ENCODE measurements at places on chromosomes 16 and 17. TPM values are rescaled to one million over a fixed set of nuclear protein-coding genes. Genes with fewer than 3 reads are reported as not detected.

The CDH3 gene
- 0.51 TPM for total RNA-seq

The KCNJ18 gene
- not detected for total RNA-seq

The GAST gene
- total RNA-seq, result not detected

The AOC2 gene
- total RNA-seq, result 2.7 TPM

The CCDC182 gene
- not detected for total RNA-seq

The DNAAF8 gene
- not detected for total RNA-seq

GRCh38 chr16:73713778-73714495 is 582.7 kb upstream of the PSMD7 start:
- no peak for DNase-seq
- H3K4me3 ChIP-seq, result no peak overlapping the region
- H3K27me3 ChIP-seq, result no peaks in the 10 kb centered on the region

- H3K27ac ChIP-seq, result no peak overlapping the region
- no peak overlapping the region for H3K4me3 ChIP-seq
- no peaks in the 10 kb centered on the region for H3K36me3 ChIP-seq
- no peak for DNase-seq
- peaks cover 57% of the 10 kb centered on the region for H3K27me3 ChIP-seq
- peaks cover 8% of the 10 kb centered on the region for H3K4me1 ChIP-seq
Measured at GRCh38 chr17:38425031-38425430, 3.2 kb upstream of the ARHGAP23 start.

GRCh38 chr16:30184891-30185682 is 1.7 kb downstream of the CORO1A start:
- peak overlapping the region; percentile 100 for H3K27ac ChIP-seq
- no peaks in the 10 kb centered on the region for H3K27me3 ChIP-seq
- peaks cover 29% of the 10 kb centered on the region for H3K4me1 ChIP-seq
- H3K36me3 ChIP-seq, result peaks cover 39% of the 10 kb centered on the region
- no peak for DNase-seq

DNA sequence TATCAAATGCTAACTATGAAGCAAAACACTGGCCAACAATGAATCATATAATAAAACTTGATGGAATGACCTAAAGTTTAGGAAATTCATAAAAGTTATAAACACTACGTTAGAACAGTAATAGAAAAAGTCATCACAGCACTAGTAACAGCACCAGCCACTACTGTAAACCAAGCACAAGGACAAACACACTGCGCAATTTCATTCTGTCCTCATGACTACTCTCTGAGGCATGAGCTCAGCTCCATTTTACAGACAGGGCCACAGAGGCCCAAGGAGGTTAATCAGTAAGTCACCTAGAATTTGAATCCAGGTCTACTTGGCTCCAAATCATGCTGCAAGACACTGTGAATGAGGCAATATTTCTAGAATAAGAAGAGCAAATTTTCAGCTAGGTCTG is 13.4 kb downstream of the EMC8 start:
- H3K4me3 ChIP-seq, result no peak overlapping the region
- no peak for DNase-seq
- H3K36me3 ChIP-seq, result peaks cover 11% of the 10 kb centered on the region
- peaks cover 13% of the 10 kb centered on the region for H3K4me1 ChIP-seq
- H3K27me3 ChIP-seq, result no peaks in the 10 kb centered on the region

DNA sequence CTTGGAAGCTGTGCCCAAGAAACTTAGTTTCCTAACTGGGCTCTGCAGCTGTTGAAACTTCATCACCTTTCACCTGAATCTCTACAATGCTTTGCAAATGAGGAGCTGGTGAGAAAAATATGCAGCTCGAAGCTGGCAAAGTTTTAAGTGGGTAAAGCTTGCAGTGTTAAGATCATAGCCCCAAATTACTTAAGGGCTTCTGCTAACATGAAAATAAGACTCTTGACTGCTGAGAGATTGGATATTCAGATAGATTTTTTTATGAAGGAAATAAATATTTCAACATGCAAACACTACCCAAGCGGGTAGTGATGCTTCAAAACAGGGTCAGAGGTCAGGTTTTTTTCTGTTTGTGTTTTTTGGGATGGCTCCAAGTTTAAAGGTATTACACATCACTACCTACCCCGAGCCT is 278.7 kb downstream of the FTO start:
- H3K27ac ChIP-seq, result no peak overlapping the region
- H3K4me3 ChIP-seq, result no peak overlapping the region
- no peaks in the 10 kb centered on the region for H3K4me1 ChIP-seq
- DNase-seq, result no peak
- H3K27me3 ChIP-seq, result no peaks in the 10 kb centered on the region
- H3K36me3 ChIP-seq, result no peaks in the 10 kb centered on the region

GRCh38 chr17:68325961-68326360 is 34.7 kb downstream of the ARSG start:
- H3K27ac ChIP-seq, result no peak overlapping the region
- DNase-seq, result no peak
- no peak overlapping the region for H3K4me3 ChIP-seq
- H3K36me3 ChIP-seq, result peaks cover 9% of the 10 kb centered on the region
- H3K4me1 ChIP-seq, result peaks cover 14% of the 10 kb centered on the region
- peaks cover 2% of the 10 kb centered on the region for H3K27me3 ChIP-seq

DNA sequence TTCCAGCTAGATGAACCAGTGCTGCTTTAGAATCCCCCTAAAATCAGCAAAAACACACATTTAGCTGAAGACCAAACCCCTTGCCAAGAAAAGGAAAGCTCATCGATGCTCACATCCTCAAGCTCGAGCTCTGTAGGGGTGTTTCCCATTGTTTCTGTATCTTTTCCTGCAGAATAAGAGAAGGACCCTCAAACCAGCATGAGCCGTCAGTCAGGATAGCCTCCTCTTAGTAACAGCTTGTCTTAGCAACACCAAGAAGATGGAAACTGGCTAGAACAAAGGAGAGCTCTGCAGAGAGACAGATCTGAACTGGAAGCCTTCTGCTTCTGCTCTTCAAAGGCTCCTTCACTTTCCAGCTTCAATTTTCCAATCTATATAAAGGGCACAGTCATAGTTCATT is 32.0 kb downstream of the VAT1L start:
- no peaks in the 10 kb centered on the region for H3K27me3 ChIP-seq
- H3K36me3 ChIP-seq, result no peaks in the 10 kb centered on the region
- no peaks in the 10 kb centered on the region for H3K4me1 ChIP-seq
- DNase-seq, result no peak
- H3K4me3 ChIP-seq, result no peak overlapping the region
- no peak overlapping the region for H3K27ac ChIP-seq

GRCh38 chr17:29777663-29778062 is 152.4 kb downstream of the SSH2 start:
- no peaks in the 10 kb centered on the region for H3K27me3 ChIP-seq
- H3K27ac ChIP-seq, result no peak overlapping the region
- no peak for DNase-seq
- peaks cover 6% of the 10 kb centered on the region for H3K4me1 ChIP-seq
- peaks cover 12% of the 10 kb centered on the region for H3K36me3 ChIP-seq

GRCh38 chr16:48126801-48127644 is 28.8 kb downstream of the ABCC12 start:
- no peaks in the 10 kb centered on the region for H3K36me3 ChIP-seq
- no peaks in the 10 kb centered on the region for H3K4me1 ChIP-seq
- DNase-seq, result no peak
- H3K27me3 ChIP-seq, result no peaks in the 10 kb centered on the region

DNA sequence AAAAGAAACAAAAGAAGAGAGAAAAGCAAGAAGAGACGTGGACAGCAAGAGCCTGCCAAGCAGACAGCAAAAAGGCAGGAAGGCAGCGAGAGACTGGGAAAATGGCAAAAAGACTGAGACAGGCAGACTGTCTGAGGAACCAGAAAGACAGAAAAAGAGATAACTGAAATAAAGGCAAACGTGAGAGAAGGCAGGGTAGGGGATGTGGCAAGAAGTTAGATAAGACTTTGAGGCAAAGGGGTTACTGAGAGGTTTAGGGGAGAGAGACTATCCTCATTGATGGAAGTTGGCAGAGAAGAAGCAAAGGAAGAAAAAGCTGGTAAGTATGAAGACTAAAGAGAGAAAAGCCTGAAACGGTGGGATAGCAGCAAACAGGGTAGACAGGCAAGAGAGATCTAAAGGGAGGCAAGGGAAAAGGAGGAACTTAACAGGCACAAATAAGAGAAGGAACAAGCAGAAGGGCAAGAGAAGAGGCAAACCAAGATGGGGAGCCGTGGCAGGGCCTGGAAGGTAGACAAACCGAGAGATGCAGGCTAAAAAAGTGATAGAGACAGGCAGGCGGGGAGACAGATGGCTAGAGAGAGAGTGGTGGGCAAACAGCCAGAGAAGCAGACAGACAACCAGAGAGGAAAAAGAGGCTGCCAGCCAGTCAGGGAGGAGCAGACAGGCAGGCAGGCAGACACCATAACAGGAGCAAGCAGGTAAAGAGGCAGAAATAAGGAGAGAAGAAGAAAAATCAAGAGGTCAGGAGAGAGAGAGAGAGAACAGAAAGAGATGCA is 7.1 kb upstream of the CHD3 start:
- peaks cover 3% of the 10 kb centered on the region for H3K4me1 ChIP-seq
- H3K27me3 ChIP-seq, result no peaks in the 10 kb centered on the region
- peaks cover 1% of the 10 kb centered on the region for H3K36me3 ChIP-seq
- no peak for DNase-seq
- H3K4me3 ChIP-seq, result no peak overlapping the region
- no peak overlapping the region for H3K27ac ChIP-seq

GRCh38 chr17:41403404-41404023 is 6.1 kb upstream of the KRT31 start:
- no peaks in the 10 kb centered on the region for H3K27me3 ChIP-seq
- H3K4me3 ChIP-seq, result no peak overlapping the region
- H3K36me3 ChIP-seq, result no peaks in the 10 kb centered on the region
- no peak for DNase-seq

DNA sequence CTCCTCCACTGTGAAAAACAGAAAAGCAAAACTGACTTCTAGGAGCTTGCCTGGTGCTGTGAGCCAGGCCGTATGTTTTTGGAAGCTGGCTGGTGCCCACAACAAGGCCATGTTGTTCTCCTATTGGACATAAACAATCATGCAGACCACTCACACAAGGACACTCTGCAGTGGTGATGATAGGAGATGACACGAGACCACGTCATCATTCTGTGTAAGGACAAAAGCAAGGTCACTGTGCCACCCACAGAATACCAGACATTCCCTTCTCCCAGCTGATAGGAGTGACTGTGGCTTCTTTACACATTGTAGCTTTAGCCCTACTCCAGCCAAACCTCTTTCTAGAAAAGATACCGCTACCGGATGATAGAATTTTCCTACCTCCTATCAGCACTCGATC is 47.7 kb upstream of the LCMT1 start:
- H3K36me3 ChIP-seq, result peaks cover 8% of the 10 kb centered on the region
- no peaks in the 10 kb centered on the region for H3K27me3 ChIP-seq
- no peak for DNase-seq
- H3K4me1 ChIP-seq, result peaks cover 50% of the 10 kb centered on the region

DNA sequence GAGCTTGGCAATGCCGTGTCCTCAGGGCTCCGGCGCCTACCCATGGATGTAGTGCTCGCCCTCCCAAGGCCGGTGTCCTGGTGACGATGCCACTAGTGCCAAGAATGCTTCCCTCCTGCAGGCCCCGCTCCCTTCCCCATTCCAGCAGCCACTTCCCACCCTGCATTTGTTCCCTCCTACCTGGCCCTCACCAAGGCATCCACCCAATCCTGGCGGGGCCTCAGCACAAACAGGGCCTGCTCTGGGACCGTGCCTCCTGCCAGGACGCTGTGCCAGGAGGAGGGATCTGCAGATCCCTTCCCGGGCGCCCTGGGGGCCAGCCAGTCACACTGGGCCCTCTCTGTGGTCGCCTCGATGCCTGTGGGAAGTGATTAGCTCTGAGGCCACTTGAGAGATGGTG is 25.1 kb downstream of the ABR start:
- H3K27ac ChIP-seq, result no peak overlapping the region
- no peaks in the 10 kb centered on the region for H3K36me3 ChIP-seq
- H3K4me1 ChIP-seq, result peaks cover 2% of the 10 kb centered on the region
- H3K4me3 ChIP-seq, result no peak overlapping the region

GRCh38 chr16:83915081-83915480 is 16.2 kb downstream of the MLYCD start:
- no peak overlapping the region for H3K27ac ChIP-seq
- H3K36me3 ChIP-seq, result peaks cover 28% of the 10 kb centered on the region
- H3K27me3 ChIP-seq, result no peaks in the 10 kb centered on the region
- no peaks in the 10 kb centered on the region for H3K4me1 ChIP-seq

- no peaks in the 10 kb centered on the region for H3K27me3 ChIP-seq
- no peak for DNase-seq
- no peak overlapping the region for H3K4me3 ChIP-seq
- H3K36me3 ChIP-seq, result no peaks in the 10 kb centered on the region
- H3K27ac ChIP-seq, result no peak overlapping the region
- no peaks in the 10 kb centered on the region for H3K4me1 ChIP-seq
Measured at GRCh38 chr16:19618876-19619275, 63.4 kb downstream of the VPS35L start.

DNA sequence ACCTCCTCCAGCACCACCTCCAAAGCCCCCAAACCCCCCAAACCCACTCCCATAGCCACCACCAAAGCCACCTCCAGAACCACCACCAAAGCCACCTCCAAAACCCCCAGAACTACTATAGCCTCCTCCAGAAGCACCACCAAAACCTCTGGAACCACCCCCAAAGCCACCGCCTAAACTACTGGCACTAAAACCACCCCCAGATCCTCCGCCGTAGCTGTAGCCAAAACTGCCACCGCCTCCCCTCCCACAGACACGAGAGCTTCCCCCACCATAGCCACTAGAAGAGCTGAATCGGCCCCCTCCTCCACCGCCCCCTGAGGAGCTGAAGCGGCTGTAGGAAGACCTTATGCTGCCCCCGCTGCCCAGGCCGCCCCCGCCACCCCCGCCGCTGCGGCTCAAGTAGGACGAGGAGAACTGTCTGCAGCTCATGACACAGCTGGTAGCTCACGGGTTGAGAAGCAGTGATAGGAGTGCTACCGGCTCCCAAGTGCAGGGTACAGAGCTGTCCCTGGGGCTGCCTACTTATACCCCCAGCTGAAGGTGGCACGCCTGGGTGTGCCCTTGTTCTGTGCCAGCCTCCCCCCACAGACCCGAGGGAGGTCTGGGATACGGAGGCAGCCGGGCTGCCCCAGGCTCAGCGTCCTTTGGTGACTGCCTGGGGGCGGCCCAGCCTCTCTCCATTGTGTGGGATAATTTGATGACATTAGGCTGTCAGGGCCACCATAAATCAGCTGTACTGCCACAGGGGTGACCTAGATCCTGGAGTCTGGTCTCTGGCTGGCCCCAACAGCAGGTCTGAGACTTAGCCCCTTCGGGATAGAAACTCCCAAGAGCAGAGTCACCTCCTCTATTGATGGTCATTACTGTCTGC is at the start of gene KRT9:
Gene KRT9 (minus strand): TSS at position 499 of the 874 bp plus-strand sequence. CDS start 67 bp downstream, at position 432.
- H3K4me3 ChIP-seq, result no peak within 1 kb of the TSS

GRCh38 chr17:79082311-79083190 is 7.9 kb downstream of the ENGASE start:
- H3K4me1 ChIP-seq, result no peaks in the 10 kb centered on the region
- H3K4me3 ChIP-seq, result no peak overlapping the region
- peaks cover 7% of the 10 kb centered on the region for H3K36me3 ChIP-seq
- DNase-seq, result peak; percentile 73

GRCh38 chr16:67514382-67514828 is 14.2 kb upstream of the RIPOR1 start:
- peak overlapping the region; percentile 79 for H3K27ac ChIP-seq
- H3K36me3 ChIP-seq, result peaks cover 2% of the 10 kb centered on the region
- no peak overlapping the region for H3K4me3 ChIP-seq
- H3K4me1 ChIP-seq, result peaks cover 22% of the 10 kb centered on the region
